ENCODE measurements at places on chromosomes 6 and 20.

DNA sequence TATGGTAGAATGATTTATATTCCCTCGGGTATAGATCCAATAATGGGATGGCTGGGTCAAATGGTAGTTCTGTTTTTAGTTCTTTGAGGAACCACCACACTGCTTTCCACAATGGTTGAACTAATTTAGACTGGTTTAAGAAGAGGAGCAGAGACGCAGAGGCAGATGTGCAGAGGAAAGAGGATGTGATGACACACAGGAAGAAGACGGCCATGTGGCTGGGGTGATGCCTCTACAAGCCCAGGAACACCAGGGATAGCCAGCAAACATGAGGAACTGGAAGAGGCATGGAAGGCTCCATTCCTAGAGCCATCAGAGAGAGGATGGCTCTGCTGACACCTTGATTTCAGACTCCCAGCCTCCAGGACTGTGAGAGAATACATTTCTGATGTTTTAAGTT is 218.3 kb upstream of the DTNBP1 start:
- no peak for DNase-seq

DNA sequence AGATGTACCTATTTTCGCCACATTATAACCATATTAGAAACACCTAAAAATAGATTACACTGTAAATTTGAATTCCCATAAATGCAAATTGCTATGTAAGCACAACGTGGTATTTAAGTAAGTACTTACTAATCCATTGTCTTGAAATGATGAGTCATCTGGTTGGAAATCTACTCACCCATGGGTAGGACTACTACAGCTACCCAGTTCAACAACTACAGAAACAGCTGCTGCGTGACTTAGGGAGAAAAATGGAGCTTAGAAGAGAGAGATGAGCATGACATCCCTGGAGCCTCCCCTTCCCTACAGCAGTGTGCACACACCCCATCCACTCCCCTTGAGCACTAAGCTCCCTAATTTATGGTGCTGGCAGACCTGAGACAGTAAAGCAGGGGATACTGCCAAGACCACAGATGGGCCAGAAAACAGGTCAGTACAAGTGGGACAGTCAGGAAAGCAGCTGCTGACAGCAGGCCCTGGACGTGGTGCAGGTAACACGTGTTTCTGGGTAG is 26.9 kb downstream of the RRAGD start:
- DNase-seq, result no peak

DNA sequence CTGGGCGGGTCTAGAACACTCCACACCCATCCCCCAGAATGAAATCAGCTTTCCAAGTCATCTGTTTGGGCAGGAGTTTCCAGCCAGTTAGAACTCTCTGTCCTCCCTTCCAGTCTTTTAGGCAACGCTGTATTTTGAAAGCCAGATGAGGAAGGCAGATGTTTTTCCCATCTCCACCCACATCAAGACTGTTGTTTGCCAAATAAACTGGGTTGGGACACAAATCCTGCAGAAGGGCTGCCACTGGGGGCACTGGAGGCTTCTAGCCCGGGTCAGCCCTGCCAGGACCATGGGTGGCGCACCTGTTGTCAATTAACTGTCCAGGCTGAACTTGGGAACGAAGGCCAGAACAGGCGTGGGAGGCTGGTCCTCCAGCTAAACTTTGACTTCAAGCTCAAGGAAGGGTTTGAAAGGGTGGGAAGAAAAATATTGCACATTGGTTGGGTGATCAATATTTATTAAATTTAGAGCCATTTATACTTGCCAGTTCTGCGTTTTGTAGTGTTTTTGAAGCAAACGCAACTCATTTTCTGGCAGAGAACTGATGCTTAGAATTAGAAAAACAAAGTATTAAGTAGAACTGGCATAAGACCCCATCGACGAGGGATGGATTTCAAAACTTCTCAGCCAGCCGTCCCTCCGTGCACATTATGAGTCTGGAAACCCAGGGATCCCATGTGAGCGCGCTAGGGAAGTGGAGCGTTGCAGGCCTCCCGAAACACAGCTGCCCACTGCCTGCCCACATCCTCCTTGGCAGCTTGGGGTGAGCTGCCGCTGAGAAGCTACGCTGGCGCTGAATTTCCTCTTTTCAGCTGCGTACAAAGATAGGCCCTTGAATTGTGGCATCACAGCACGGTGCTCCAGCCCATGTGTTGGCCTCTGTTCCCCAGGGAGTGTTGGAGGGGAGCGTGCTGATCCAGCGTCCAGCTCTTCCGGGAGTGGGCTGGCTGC is 297.4 kb downstream of the QKI start:
- no peak for DNase-seq

- DNase-seq, result no peak
Measured at GRCh38 chr6:129519750-129520149, 190.2 kb downstream of the ARHGAP18 start.

GRCh38 chr6:9204171-9204570 is 768.8 kb upstream of the SLC35B3 start:
- no peak for DNase-seq

GRCh38 chr6:75065523-75065922 is 140.3 kb downstream of the COL12A1 start:
- DNase-seq, result no peak

- DNase-seq, result no peak
Measured at GRCh38 chr6:74782346-74782745, 423.5 kb downstream of the COL12A1 start.

Data from activated T-cell treated with anti-CD3 and anti-CD28 coated beads for 24 hours (primary cell).